T-helper 17 cell (primary cell): ENCODE measurements at places on chromosomes 12 and 14. TPM values are rescaled to one million over a fixed set of nuclear protein-coding genes. Genes with fewer than 3 reads are reported as not detected.

- H3K27ac ChIP-seq = no peak overlapping the region
- DNase-seq = no peak
These were observed 111.2 kb upstream of the TMCC3 start for GRCh38 chr12:94761559-94761958.

DLK1 gene
- total RNA-seq = 0.91 TPM

GRCh38 chr12:108850854-108851573 lies 6.4 kb downstream of the SSH1 start:
- peak overlapping the region; percentile 70 for H3K27ac ChIP-seq
- H3K4me3 ChIP-seq = no peak overlapping the region
- peaks cover 4% of the 10 kb centered on the region for H3K36me3 ChIP-seq
- no peaks in the 10 kb centered on the region for H3K27me3 ChIP-seq

DNA sequence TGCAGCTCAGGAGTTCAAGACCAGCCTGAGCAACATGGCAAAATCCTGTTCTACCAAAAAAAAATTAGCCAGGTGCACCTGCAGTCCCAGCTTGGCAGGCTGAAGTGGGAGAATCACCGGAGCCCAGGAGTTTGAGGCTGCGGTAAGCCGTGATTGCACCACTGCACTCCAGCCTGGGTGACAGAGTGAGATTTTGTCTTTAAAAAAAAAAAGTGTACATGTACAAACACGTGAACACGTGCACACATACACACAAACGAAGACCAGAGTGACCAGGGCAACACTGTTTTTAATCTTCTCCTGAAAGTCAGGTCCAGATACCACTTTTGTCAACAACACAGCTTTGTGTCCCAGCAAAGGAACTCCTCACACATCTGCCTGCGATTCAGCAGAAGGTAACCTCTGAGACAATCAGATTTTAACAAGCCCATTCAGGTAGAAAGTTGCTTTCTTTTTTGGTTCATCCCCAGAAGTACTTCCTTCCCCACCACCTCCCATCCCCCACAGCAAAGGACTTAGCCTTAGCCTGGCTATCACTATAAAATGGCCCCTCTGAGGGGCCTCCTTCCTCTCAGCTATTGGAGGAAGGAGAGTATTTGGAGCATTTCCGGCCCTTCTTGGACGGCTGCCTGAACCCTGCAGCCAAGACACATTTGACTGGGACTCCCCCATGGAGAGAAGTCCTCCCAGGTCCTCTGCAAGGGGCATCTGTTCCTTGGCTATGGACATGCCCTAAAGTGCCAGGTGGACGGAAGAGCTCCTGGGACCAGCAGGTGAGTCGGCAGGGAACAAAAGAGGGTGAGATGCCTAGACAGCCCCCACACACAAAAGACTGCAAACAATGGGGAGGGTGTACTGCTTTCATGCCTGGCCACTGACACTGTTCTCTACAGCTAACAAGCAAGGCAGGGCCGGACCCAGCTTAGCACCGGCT lies 9.8 kb downstream of the CTDSP2 start:
- H3K27me3 ChIP-seq = no peaks in the 10 kb centered on the region
- peak overlapping the region; percentile 80 for H3K4me3 ChIP-seq
- peaks cover 81% of the 10 kb centered on the region for H3K4me1 ChIP-seq

- peak overlapping the region; percentile 76 for H3K4me3 ChIP-seq
- peak overlapping the region; percentile 73 for H3K27ac ChIP-seq
- peaks cover 8% of the 10 kb centered on the region for H3K4me1 ChIP-seq
These were observed 151.6 kb upstream of the OR4E1 start for GRCh38 chr14:21825149-21825743.

ACACB gene
- total RNA-seq = 22.2 TPM

DNA sequence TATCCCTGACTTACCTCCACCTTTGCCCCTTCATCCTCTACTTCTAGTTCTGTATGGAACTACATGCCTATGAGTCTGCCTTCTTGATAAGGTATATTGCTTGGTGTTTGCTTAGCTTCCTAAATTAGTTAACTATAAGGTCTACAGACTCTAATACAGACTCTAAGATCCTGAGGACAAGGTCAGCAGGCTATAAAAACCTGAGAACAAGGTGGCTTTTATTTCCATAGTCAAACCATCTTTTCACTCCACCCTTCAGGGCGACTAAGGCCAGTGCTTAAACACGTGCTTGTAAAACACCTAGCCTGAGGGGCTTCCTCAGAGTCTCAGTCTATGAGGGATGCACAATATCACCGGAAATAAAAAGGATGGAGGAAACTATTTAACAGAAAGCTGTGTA lies 36.1 kb upstream of the COL2A1 start:
- DNase-seq = no peak
- peaks cover 2% of the 10 kb centered on the region for H3K36me3 ChIP-seq
- H3K27ac ChIP-seq = no peak overlapping the region
- peaks cover 16% of the 10 kb centered on the region for H3K4me1 ChIP-seq
- no peaks in the 10 kb centered on the region for H3K27me3 ChIP-seq
- no peak overlapping the region for H3K4me3 ChIP-seq

- H3K4me3 ChIP-seq = no peak overlapping the region
- peak overlapping the region; percentile 99 for H3K27ac ChIP-seq
- DNase-seq = no peak
- H3K36me3 ChIP-seq = no peaks in the 10 kb centered on the region
- no peaks in the 10 kb centered on the region for H3K27me3 ChIP-seq
These were observed 13.5 kb downstream of the PHLDA1 start for GRCh38 chr12:76018111-76018510.

WDR89 gene
- 12.1 TPM for total RNA-seq

DNA sequence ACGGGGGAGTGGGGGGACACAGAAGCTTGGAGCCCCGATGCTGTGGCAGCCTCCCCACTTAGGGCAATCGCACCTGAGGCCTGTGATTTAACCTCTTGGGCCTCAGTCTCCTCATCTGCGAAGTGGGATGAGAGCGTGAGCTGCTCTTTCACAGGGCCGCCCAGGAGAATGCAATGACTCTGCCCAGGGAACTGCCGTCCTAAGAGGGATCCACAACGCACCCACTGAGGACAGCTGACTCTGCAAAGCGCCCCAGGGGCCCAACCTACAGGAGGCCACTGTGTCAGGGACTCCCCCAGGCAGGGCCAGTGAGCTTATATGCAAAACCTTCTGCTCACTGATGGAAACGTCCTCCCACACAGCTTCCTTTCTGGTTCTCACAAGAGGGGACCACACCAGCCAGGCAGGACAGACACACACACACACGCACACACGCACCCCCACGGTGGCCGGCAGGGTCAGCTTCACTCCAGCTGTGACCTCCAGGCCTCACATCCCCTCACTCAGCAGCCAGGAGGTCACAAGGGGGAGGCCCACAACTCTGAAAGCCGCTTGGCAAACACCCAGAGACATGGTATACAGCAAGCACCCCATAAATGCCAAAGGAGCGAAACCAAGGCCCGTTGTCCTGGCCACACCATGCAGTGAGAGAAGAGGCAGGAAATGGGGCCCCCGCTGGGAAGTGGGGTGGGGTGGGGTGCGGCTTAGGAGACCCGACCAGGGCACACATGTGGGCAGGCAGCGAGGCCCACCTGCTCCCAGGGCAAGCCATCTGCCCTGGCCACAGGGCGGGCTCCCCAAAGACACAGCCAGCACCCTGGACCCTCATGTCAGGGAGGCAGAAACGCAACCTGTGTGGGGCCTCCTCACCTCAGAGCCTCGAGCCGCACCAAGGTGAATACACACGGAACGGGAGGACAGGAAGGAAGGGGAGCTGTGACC lies 73.3 kb downstream of the NCOR2 start:
- H3K36me3 ChIP-seq = no peaks in the 10 kb centered on the region
- no peak for DNase-seq
- H3K27ac ChIP-seq = peak overlapping the region; percentile 88
- no peaks in the 10 kb centered on the region for H3K27me3 ChIP-seq
